Endothelial cell (in vitro differentiated cells): ENCODE measurements at places on chromosomes 6 and 20.
A peak's percentile ranks its signal among the peaks of the same experiment; 100 is the strongest.

DNA sequence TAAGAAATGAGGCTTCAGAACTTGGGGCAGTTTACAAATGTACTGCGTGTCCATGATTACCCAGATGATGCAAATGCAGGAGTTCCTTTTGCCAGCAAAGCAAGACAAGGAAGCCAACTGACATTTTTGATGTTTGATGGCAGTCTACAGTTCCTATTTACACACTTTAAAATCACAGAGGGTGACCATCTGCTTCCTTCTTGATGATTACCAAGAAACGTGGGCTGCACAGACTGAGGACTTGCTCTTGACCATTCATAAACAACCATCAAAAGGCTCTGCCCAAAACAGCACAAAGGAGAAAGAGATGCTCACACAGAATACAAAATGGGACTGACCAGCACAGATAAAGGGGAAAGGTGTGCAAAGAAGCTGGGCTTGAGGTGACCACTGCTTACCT is 79.8 kb upstream of the TRAF3IP2 start:
- DNase-seq, result no peak

GRCh38 chr6:112443179-112444065 is 96.3 kb downstream of the RFPL4B start:
- DNase-seq, result no peak

DNA sequence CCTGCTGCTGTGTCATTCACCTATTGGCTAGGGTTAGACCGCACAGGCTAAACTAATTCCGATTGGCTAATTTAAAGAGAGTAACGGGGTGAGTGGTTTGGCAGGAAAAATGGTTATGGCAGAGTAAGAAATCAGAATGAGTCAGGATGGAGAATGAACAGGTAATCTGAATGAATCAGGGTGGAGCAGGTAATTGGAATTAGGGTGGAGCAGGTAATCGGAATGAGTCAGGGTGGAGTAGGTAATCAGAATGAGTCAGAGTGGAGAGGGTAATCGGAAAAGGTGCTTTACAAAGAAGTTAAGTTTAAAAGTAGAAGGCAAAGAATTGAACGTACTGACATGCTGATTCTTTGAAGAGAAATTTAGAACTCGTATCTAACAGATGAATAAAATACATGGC is 11.7 kb downstream of the SLC35A1 start:
- no peak for DNase-seq

GRCh38 chr20:53165452-53165851 is 193.3 kb downstream of the TSHZ2 start:
- no peak for DNase-seq

DNA sequence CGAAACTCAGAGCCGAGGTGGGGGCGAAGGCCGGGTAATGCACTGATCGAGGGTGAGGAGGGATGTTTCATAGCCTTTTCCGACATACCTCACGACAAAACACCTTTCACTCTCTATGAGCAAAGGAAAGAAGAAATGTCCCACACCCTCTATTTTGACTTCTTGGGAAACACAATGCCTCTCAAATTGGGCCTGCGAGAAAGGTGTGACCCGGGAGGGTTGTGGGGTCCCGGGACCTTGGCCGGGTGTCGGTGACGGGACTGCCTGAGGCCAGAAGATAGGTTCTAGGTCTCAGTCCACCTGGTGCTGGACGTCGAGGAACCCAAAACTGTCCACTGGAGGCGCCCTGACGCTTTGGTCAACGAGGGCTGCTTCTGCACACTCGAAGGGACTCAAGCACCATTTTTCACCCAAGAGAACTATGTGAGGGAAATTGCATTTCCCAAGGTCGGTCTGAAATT is 41.1 kb upstream of the OSTM1 start:
- peak; percentile 67 for DNase-seq

DNA sequence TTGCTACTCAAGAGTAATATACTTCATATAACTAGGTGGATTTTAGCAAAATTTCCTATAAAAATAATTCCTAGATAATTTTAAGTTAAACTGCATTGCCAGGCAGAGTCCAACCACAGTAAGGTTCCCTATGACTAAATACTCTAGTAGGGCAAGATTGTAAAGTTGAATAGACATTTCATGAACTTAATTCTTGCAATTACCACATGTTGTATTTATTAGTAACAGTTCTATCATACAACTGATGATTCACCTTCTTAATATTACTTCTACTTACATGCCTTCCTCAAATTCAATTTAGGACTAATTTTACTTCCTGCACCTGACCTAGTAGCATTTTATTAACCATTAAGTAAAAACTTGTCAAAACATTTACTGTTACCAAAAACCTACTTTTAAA is 266.7 kb upstream of the THEMIS start:
- DNase-seq, result no peak

DNA sequence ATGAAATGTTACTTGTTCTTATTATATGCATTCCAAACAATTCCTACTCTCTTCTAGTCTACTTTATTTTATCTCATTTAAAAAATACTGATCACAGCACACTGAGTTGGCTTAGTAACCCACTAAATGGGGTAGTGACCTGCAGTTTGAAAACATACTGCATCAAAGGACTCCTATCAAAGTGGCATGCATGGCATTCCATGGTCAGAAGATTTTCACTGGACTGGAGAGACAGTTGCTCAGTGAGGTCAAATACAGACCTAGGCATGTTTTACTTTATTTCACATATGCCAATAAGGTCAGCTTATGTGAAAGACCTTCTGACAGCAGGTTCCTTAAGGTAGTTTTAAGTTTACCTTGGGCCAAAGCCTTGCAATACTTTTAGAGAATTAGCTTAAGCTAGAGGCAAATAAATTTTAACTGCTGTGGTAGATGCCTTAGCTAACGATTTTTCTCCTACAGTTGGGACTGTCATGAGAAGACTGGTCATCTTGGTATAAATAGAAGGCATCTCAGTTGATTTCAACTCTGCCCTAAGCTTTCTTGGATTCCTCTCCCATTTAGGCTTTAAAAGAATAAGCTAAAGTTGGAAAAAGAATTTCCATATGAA is 35.1 kb downstream of the TPD52L1 start:
- DNase-seq, result no peak

GRCh38 chr6:83258517-83258916 is 65.4 kb downstream of the RWDD2A start:
- no peak for DNase-seq

GRCh38 chr6:113414511-113414910 is 442.6 kb upstream of the MARCKS start:
- DNase-seq, result no peak

- DNase-seq, result peak; percentile 69
These were observed 3.2 kb downstream of the PRRT1 start for GRCh38 chr6:32148289-32149091.

DNA sequence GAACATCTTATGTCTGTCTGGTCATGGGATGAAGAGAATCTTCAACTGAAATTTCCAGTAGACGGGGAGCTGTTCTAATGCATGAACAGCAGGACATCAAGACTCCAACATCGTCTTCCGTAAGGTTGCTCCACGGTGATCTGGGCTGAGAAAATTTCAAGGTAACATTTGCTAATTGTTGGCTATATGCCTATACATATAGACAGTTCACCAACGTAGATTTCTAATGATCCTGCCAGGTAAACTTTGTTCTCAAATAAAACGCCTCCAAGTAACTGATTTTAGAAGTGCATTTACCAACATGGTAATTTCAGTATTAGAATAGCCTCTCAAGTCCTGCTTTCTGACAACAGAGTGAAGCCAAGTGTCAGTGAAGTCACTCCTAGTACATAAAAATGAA is 11.3 kb upstream of the PXDC1 start:
- no peak for DNase-seq

- no peak for DNase-seq
These were observed 351.9 kb downstream of the BTBD3 start for GRCh38 chr20:12269579-12269978.

DNA sequence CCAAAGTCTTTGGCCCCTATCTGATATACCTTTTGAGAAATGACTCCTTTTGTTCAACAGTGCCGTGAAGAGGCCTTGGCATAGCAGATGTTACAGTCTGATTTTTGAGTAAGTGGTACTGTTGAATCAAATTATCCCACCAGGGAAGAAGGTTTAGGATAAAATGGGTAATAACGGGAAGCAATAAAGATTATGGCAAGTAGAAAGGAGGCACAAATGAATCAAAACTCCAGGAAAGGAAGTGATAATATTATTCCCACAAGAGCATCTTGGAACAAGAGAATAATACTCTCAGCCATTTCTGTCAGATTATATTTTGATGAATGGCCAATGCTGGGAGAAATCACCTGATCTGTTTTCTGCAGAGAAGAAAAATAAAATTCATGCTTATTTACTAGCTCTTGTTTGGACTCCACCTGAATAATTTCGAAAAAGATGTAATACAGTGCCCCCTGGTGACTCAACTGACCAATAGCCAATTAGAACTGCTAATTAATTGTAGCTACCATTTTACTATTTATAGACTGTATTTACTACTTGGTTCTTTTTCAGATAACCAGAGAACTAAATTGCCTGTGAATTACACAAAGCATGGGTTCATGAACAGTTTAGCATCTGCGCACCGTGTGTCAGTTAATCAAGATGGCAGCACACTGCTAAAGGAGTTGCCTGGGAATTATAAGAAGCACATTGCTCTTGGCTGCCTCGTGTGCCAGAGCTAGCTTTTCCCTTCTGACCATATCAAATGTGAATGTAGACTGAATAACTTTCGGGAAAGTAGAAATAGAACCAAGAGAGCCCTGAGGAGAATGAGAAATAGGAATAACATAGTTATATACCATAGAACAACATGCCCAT is 78.5 kb upstream of the TRDN start:
- DNase-seq, result peak; percentile 43

GRCh38 chr20:29740601-29740950 is 1516.9 kb upstream of the DEFB115 start:
- no peak for DNase-seq

GRCh38 chr6:21965016-21965415 is 331.8 kb downstream of the PRL start:
- DNase-seq, result no peak

DNA sequence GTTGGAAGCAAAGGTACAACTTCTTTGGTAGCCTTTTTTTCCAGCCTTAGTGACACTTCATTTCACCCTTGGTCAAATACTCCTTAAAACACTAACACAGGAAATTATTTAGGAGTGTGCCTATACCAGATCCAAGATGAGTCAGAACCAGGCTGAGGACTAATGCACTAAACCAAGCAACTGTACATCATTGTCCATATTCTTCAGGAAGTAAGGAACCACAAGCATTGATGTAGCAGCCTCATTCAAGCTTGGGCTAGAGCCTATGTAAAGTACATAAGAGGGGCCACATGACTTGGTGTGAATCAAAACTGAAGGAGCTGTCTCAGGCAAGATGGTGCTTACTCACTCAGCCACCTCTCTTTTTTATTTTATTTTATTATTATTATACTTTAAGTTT is 20.7 kb upstream of the ADGB start:
- DNase-seq, result no peak

DNA sequence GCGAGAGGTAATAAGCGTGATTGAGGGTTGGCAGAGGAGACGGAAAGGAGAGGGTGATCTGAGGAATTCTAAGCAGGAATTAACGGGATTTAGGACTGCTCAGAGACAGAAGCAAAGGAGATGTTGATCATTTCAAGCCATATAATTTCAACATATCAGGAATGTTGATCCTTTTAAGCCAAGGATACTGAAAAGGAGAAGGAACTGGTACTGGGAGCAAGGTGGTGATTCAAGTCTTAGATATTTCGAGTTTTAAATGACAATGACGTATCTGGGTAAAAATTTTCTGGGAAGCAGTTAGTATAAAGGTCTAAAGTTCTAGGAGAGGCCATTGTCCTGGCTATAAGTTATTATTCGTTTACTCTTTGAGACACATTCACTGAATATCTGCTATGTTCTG is 91.3 kb upstream of the OGFRL1 start:
- DNase-seq, result no peak

DNA sequence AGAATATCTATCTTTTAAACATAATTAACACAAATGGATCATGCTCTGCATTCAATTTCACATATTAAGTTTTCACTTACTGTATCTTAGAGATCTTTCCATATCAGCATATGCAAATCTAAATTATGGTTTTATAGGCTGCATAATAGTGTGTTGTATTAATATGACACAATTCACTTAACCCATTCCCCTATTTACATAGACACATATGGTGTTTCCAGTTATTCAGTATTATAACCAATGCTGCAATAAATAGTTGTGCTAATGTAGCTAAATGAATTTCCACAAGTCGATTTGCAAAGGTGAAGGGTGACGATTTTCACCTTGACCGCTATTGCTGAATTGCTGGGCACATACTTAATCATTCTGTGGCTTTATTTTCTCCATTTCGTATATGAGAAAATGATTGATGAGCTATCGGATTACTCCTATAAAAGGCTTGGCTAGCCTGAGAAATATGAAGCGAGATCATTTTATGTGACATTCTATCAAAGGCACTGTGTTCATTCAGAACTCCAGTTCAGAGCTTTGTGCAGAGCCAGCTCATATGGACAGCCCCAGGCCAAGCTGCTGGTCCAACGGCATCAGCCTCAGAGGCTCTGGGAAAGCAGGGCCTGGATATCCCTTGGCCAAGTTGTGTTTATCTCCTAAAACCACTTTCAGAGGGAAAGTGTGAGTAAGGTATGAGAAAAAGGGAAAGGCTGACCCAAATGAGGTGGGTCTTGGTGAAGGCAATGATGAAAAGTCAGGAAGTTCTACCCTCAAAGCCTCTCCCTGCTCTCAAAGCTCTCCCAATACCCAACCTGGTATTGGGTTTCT is 50.8 kb downstream of the GFOD1 start:
- no peak for DNase-seq

- no peak for DNase-seq
These were observed 489.1 kb downstream of the PREX1 start for GRCh38 chr20:48338717-48339116.

- no peak for DNase-seq
These were observed 48.9 kb downstream of the CNBD2 start for GRCh38 chr20:36017048-36017951.

- no peak for DNase-seq
These were observed 4.0 kb upstream of the CGAS start for GRCh38 chr6:73455865-73456629.

GRCh38 chr6:158938220-158938619 is 61.8 kb downstream of the RSPH3 start:
- DNase-seq, result no peak
